T-helper 22 cell (primary cell): ENCODE measurements at places on chromosomes 12 and 14.

GRCh38 chr14:60532442-60532841 lies 23.5 kb downstream of the SIX6 start:
- no peak for DNase-seq

GRCh38 chr12:118981285-118982211 lies at the start of gene SRRM4:
Gene SRRM4, plus strand, starts transcription at chr12:118981541. Its CDS starts 342 bp downstream, at chr12:118981883.
- DNase-seq = no peak

GRCh38 chr14:88137327-88137726 lies 132.4 kb downstream of the GPR65 start:
- no peak for DNase-seq

GRCh38 chr12:89932954-89933353 lies 224.3 kb upstream of the ATP2B1 start:
- DNase-seq = no peak

GRCh38 chr12:49671031-49671765 lies 36.0 kb downstream of the FMNL3 start:
- peak; percentile 56 for DNase-seq

DNA sequence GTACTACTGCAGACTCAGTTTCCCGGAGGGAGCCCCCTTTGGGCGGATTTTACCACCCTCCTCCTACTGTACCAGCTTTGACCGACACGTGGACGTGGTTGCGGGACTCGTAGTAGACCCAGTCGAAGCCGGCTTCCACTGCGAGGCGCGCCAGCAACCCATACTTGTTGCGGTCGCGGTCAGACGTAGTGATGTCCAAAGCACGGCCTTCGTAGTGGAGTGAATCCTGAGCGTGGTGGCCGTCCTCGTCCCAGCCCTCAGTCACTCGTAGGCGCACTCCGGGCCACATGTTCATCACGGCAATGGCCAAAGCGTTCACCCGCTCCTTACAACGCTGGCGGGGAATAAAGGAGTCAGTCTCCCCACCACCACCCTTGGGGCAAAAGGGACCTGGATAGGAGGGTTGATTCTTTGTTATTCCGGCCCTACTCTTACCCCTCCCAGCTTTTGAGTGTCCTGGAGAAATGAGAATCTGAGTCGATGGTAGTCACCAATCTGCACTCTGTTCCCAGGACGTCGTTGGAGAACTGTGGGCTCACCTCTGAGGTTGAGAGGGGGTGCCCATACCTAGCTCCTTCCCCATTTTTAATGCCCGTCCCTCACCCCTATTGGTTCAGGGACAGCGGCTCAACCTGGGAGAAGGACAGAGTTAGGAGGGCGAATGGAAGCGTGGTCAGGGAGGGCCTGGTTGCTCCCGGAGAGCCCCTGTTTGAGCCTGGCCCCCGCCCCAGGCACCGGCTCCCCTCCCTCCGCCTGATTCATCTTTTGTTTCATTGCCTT lies 3.4 kb downstream of the DHH start:
- no peak for DNase-seq

- DNase-seq = no peak
These were observed 10.3 kb upstream of the RNASE12 start for GRCh38 chr14:20601522-20601921.

GRCh38 chr12:7628381-7628961 lies 37.2 kb downstream of the APOBEC1 start:
- no peak for DNase-seq

- no peak for DNase-seq
These were observed 88.8 kb downstream of the ANO6 start for GRCh38 chr12:45304514-45305178.

DNA sequence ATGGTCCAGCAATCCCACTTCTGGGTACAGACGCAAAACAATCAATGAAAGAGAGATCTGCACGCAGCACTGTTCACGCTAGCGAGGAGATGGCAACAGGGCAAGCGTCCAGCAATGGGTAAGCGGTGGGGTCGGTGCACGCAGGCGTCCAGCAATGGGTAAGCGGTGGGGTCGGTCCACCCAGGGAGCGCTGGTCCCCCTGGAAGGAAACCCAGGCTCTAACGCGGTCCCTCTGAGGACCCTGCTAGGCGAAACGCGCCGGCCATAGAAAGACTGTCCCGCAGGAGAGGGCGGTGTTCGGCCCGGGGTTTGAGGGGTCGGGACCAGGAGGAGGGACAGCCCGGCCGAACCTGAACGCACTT lies 618 bp upstream of the PGAM5 start:
- DNase-seq = no peak

DNA sequence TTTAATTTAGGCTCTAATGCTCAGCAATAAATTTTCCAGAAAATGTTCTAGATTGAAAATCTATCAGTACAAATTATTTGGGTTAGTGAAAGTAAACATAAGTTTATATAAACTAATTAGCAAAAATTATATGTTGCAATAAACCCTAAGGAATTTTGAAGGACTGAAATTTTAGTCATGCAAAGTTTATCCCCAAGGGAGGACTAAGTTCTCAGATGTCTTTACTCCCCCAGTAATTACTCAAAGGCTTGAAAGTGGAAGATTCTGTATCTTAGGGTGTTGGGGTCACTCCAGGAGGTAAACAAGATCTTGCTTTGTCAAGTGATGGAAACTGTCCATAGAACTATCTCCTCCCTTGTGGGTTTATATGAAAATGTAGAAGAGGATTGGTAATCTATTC lies 183.7 kb downstream of the AKAP6 start:
- no peak for DNase-seq

DNA sequence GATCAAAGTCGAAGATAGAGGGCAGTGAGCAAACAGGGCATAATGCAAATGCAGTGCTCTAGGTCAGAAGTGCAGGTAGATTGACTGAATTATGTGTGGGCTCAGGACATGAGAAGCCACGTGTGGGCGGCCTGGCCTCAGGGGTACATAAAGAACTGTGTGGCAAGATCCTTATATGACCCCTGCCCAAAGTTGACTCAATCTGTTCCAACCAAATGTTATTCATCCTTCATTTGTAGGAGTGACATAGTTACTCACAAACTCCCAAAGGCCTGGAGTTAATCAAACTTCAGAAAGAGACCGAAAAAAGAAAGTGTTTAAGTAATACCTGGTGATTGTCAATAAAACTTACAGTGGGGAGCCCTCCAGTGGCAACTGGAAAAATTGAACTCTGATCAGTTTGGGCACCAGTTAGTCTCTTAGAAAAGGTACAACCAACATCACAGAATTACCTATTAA lies 150.4 kb upstream of the FAR2 start:
- no peak for DNase-seq

GRCh38 chr14:71620401-71620800 lies 311.8 kb upstream of the RGS6 start:
- DNase-seq = no peak

DNA sequence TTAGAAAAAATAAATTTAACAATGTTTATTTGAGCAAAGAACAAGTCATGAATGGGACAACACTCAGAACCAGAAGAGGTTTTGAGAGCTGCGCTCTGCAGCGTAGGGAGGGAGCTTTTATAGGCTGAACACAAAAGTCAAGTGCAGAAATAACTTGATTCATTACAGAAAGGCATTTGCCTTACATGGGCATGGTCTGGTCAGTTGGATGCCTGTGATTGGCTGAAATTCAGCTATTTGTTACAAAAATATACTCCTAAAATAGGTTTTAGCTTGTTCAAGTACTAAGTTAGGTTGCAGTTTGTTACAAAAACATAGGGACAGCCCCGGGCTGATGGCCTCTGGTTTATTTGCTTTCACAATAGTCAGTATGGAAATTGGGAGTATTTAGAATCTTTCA lies 118.0 kb downstream of the NUAK1 start:
- DNase-seq = no peak

- DNase-seq = no peak
These were observed 197.1 kb downstream of the EFCAB11 start for GRCh38 chr14:89757313-89757939.

GRCh38 chr14:99524091-99524661 lies 43.0 kb downstream of the CCNK start:
- no peak for DNase-seq

DNA sequence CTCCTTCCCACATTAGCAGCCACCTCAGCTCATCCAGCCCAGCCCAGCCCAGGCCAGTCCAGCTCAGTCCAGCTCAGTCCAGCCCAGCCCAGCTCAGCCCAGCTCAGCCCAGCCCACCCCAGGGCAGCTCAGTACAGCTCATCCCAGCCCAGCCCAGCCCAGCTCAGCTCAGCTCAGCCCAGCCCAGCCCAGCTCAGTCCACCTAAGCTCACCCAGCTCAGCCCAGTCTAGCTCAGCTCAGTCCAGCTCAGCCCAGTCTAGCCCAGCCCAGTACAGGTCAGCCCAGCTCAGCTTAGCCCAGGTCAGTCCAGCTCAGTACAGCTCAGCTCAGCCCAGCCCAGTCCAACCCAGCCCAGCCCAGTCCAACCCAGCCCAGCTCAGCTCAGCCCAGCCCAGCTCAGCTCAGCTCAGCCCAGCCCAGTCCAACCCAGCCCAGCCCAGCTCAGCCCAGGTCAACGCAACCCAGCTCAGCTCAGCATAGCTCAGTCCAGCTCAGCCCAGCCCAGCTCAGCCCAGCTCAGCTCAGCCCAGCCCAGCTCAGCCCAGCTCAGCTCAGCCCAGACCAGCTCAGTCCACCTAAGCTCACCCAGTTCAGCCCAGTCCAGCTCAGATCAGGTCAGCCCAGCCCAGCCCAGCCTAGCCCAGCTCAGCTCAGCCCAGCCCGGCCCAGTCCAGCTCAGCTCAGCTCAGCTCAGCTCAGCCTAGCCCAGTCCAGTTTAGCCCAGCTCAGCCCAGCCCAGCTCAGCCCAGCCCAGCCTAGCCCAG lies 63.0 kb downstream of the TMEM121 start:
- no peak for DNase-seq

DNA sequence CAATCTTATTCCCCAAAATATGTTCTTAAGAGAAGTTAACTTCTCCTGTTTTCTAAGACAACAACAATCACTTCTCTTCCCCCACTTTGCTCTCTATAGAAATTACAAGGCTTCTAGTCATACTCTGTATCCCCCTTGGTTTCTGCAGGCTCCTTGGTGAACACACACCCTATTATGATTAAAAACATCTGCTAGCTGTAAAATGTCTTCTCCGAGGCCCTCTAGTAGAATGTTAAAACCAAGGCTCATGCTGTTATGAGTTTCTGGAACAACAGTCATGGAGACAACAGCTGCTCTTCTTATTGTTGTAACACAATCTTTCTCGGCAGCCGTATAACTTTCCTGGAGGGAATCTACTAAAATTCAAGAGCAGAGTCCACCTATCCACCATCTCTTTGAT lies 397.5 kb upstream of the CCDC196 start:
- DNase-seq = no peak

DNA sequence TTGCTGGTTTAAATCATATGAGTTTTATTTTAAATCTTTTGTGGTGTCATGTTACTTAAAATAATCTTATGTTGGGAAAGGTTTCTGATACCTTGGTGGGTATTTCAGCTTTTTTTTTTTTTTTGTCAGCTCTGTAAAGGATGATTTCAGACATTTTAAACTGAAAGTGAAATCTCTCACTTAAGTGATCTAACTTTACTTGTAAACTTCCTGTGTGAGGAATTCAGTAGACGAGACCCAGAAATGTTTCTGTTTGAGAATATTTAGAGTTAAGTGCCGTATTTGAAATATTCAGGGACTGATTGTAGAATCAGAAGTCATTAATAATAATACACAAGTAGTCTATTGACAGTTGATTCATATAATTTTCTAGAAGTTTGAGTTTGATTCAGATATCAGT lies 37.8 kb downstream of the PROX2 start:
- no peak for DNase-seq

GRCh38 chr12:117646520-117646919 lies 285.1 kb upstream of the NOS1 start:
- DNase-seq = no peak

- no peak for DNase-seq
These were observed 2.6 kb downstream of the ETFRF1 start for GRCh38 chr12:25197608-25198007.

GRCh38 chr14:75879031-75879430 lies 102.8 kb downstream of the TGFB3 start:
- DNase-seq = no peak

DNA sequence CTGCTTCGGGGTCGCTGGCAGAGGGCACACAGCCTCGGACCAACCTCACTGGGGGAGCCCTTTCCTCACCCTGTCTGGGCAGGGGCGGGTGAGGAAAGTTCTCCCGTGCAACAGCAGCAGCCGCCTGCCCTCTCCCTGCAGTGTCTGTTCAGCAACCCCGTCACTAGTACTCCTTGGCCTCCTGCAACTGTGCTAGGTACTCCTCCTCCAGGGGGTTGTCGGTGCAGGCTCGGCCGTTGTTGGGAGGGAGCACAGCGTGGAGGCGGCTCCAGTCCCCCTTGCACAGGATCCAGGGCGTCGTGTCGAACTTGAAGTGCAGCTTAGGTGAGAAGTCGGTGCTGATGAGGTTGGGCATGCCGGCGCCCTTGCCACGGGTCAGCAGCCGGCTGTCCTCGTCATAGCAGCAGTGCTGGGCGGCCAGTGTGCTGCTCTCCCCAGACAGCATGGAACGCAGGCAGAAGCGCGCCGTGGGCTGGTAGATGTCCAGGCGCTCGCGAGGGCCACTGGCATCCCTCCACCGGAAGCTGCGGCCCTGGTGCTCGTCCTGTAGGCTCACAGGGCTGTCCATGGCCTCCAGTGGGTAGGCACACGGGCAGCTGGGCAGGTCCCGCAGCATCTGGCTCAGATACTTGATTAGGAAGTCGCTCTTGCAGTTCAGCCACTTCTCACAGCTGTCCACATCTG lies 17.7 kb downstream of the AHSA1 start:
- DNase-seq = no peak

DNA sequence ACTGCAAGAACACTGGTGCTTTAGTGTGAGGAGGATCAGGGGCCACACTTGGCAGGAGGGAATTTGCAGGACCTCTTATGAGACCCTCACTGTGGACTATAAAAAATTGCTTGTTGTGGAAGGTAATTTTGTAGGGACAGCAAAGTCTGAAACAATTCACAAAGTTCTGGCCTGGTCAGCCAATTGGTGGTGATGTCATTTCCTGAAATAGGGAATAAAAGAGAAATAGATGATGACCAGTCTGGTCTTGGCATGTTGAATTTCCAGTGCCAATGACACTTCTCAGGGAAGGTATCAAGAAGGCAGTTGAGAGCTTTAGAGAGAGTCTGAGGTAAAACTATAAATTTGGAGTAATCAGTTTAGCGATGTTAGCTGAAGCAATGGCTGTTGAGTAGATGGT lies 129.3 kb upstream of the LMNTD1 start:
- no peak for DNase-seq
